GM12864 (cell line): ENCODE measurements at places on chromosomes 11 and 22.

DNA sequence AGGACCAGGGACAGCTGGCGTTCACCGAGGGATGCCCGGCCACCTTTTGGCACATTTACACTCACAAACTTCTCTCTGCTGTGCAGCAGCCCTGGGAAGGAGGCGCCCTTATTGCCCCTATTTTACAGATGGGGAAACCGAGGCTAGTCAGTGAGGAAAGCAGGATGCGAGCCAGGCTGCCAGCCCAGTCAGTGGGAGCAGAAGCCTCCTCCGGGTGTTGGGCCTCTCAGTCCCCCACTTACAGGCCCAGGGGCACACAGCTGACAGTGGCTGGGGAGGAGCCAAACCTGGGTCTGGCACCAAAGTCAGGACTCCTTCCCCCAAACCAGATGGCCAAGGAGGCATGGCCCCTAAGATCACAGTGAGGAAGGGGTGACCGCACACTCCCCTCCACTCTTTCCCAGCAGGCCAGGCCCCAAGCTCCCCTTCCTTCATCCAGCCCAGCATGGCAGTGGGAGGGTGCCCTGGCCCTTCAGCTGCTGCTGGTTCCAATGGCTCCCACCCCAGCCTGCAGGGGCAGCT is 121.4 kb upstream of the ANO1 start:
- DNase-seq, result no peak

- DNase-seq, result no peak
Measured at GRCh38 chr11:22728600-22729389, 62.4 kb downstream of the GAS2 start.

DNA sequence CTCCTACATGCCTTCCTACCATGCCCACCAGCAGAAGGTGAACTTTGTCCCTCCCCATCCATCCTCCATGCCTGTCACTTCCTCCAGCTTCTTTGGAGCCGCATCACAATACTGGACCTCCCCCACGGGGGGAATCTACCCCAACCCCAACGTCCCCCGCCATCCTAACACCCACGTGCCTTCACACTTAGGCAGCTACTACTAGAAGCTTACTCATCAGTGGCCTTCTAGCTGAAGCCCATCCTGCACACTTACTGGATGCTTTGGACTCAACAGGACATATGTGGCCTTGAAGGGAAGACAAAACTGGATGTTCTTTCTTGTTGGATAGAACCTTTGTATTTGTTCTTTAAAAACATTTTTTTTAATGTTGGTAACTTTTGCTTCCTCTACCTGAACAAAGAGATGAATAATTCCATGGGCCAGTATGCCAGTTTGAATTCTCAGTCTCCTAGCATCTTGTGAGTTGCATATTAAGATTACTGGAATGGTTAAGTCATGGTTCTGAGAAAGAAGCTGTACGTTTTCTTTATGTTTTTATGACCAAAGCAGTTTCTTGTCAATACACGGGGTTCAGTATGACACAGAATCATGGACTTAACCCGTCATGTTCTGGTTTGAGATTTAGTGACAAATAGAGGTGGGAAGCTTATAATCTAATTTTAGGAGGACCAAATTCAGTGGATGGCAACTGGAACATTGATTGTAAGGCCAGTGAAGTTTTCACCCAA is 56.1 kb downstream of the KCNJ1 start:
- no peak for DNase-seq

DNA sequence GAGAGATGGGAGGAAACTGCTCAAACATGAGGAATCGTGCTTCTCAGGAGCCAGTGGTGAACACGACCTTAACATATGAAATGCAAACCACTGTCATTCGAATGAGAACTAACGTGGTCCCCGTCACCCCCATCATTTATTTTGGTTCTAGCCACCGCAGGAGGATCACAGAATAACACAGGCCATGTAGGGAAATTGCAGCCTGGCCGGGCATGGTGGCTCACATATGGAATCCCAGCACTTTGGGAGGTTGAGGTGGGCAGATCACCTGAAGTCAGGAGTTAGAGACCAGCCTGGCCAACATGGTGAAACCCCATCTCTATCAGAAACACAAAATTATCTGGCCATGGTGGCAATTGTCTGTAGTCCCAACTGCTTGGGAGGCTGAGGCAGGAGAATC is 27.1 kb downstream of the KRTAP5-5 start:
- DNase-seq, result no peak

DNA sequence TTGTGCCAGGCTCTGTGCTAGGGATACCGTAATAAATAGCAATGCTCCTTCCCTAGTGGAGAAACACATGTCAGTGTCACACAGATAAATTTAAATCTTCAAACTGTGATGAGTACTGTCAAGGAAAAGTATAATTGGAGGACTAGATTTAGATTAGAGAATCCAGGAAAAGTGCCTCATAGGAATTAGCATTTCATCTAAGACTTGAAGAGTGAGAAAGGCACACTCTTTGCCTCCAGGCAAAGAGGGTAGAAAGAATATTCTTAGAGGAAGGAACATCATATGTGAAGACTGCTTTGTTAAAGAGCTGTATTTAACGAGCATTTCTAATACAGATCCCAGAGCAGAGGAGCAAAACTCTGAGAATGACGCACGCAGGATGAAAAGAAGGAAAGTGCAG is 30.9 kb downstream of the ART5 start:
- DNase-seq, result no peak

- no peak for DNase-seq
Measured at GRCh38 chr22:28154861-28155260, 235.8 kb upstream of the PITPNB start.

DNA sequence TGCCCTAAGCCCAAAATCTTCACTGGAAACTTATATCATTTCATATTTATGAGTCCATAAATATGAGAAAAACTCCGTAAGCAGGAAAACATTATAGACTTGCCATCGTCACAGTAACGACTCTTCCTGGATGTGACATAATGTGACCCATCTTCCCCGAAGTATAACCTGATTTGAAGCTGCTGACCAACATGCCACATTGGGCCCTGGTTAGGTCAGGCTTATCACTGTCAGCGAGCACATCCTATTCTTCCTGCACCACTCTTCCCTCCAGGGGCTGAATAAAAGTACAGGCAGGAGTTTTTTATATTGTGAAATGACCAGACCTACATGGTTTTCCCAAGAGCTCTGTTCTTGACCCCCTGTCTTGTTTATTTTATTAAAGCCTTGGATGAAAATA is 12.1 kb upstream of the BLID start:
- no peak for DNase-seq

- no peak for DNase-seq
Measured at GRCh38 chr11:29343465-29344333, 673.1 kb downstream of the KCNA4 start.

- no peak for DNase-seq
Measured at GRCh38 chr11:28393348-28393747, 285.2 kb downstream of the METTL15 start.

DNA sequence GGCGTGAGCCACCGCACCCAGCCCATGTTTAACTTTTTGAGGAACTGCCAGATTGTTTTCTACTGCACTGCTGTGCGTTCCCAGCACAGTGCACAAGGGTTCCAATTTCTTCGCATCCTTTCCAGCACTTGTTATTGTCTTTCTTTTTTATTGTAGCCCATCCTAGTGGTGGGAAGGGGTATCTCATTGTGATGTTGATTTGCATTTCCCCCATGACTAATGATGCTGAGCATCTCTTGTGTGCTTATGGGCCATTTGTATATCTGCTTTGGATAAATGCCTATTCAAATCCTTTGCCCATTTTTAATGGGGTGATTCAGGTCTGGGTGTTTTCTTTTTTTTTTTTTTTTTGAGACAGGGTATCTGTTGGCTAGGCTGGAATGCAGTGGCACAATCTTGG is 36.6 kb upstream of the SYT7 start:
- DNase-seq, result no peak

DNA sequence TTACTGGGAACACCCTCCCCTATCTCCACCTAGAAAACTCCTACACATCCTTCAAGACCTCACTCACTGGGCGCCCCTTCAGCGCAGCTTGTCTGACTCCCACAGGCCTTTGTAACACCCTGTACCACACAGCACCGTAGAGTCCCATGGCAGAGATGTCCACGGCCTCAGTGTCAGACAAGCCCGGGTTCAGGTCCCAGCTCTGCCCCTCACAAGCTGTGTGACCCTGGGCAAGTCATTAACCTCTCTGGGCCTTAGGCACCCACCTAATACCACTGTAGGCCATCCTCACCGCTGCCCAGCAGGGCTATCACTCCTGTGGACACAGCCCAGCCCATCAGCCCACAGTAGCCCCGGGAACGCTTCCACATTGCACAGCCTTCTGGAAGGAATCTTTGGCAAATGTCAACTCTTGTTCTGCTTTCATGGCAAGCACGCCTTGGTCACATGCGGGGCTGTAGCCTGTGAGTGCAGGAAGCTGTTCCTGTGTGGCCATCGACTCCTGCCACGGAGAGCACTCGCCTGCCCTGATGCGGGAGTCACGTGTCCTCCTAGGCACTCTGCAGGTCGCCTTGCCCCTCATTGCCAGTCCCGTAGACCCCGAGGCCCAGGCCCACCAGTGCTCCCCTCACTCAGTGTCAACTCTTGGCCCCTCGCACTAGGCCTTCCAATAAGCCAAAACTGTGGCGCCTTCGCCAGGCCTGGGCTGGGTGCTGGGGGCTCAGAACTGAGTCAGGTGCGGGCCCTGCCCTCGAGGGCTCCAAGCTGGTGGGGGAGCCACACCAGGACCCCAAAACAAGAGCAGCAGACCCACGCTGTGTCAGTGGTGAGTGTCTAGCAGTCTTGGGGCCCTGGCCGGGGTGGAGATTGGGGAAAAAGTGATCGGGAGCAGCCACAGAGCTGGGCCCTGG is 32.9 kb upstream of the RFPL3 start:
- no peak for DNase-seq

DNA sequence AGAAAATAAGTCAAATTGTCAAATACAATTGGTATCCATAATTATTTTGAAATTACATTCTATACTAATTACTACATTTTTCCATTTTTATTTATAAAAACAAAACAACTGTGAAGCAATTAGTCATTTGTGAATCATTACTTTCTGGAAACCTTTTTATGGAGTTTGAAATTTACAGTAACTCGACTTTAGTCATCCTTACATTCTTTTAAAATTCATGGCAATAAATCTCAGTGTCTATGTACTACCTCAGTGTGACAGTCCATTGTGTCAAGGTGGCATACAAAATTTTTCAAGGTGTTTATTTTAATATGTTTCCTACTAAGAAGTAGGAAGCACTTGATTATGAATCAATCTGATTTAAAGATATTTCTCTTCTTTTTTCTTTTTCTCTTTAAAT is 1949.4 kb upstream of the RAG2 start:
- DNase-seq, result no peak

DNA sequence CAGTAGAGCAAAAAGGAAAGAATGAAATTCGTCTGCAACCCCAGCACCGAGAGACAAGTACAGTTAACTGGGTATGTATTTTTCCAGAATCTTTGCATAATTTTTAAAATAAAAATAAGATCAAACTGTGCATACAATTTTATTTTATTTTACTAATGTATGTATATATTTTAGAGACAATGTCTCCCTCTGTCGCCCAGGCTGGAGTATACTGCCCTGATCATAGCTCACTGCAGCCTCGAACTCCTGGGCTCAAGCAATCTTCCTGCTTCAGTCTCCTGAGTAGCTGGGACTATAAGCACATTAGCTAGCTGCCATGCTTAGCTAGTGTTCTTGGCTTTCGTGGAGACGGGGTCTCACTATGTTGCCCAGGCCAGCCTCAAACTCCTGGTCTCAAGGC is 18.8 kb upstream of the DRD2 start:
- no peak for DNase-seq

GRCh38 chr22:33658775-33659174 is 261.5 kb downstream of the LARGE1 start:
- DNase-seq, result no peak

DNA sequence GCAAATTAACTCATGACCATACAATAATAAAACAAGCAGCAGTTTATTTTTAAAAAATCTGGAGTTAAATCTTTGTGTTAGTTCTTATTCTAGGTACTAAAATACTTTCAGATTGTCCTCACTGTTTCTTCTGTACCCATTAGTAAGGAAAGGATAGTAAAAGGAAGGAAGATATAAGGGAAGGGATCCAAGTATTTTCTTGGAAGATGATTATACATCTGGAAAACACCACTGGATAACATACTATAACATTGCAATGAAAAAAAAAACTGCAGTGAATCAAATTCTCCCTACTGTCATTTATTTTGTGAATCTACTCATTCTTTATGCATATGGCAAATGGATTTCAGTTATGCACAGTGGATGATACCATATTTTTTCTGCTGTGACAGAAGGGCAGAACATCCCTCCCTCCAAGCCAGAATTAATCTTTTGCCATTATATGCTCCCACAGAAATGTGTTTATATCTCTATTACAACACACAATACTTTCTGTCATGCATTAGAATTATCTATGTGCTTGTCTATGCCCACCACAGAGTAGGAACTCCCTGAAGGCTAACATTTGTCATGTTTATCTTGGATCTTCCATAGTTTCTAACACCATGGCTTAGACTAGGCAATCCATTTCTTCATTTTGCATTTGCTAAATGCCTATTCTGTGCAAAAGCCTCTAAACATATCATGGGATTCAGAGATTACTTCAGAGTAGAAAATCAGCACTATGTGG is 282.3 kb upstream of the CTSC start:
- DNase-seq, result no peak

GRCh38 chr11:133834682-133835592 is 10.4 kb downstream of the SPATA19 start:
- peak; percentile 21 for DNase-seq

- DNase-seq, result no peak
Measured at GRCh38 chr11:31509051-31509428, 382 bp downstream of the IMMP1L start.

DNA sequence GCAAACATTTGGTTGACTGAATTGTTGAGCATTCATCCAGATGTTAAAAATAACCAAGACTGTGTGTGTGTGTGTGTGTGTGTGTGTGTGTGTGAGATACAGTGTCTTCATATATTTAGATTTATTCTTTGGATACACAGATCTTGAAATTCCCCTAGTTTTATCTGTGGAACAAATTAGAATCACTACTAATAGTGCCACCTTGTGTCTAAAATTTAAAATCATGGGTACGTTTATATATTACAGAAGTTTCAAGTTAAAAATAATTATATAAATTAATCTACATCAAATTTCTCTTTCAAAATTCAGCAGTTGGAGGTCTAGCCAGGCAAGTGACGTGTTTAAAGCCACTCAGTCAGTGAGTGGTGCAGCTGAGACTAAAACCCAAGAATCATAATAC is 1566.2 kb upstream of the TENM4 start:
- no peak for DNase-seq

- DNase-seq, result no peak
Measured at GRCh38 chr11:67668192-67668551, 6.3 kb downstream of the ALDH3B2 start.

GRCh38 chr11:118353084-118353710 is 6.2 kb upstream of the UBE4A start:
- DNase-seq, result no peak

- DNase-seq, result no peak
Measured at GRCh38 chr11:44632466-44633123, 67.1 kb downstream of the CD82 start.

GRCh38 chr11:105609832-105610781 is at the start of gene GRIA4:
Gene GRIA4 (plus strand): TSS chr11:105610073. CDS start chr11:105610998, 925 bp downstream.
- DNase-seq, result no peak

GRCh38 chr11:86717817-86718501 is 45.5 kb upstream of the ME3 start:
- no peak for DNase-seq

- no peak for DNase-seq
Measured at GRCh38 chr11:76303399-76303798, 77.5 kb downstream of the THAP12 start.
